ENCODE measurements at places on chromosomes 12 and 14.
A peak's percentile ranks its signal among the peaks of the same experiment; 100 is the strongest.

DNA sequence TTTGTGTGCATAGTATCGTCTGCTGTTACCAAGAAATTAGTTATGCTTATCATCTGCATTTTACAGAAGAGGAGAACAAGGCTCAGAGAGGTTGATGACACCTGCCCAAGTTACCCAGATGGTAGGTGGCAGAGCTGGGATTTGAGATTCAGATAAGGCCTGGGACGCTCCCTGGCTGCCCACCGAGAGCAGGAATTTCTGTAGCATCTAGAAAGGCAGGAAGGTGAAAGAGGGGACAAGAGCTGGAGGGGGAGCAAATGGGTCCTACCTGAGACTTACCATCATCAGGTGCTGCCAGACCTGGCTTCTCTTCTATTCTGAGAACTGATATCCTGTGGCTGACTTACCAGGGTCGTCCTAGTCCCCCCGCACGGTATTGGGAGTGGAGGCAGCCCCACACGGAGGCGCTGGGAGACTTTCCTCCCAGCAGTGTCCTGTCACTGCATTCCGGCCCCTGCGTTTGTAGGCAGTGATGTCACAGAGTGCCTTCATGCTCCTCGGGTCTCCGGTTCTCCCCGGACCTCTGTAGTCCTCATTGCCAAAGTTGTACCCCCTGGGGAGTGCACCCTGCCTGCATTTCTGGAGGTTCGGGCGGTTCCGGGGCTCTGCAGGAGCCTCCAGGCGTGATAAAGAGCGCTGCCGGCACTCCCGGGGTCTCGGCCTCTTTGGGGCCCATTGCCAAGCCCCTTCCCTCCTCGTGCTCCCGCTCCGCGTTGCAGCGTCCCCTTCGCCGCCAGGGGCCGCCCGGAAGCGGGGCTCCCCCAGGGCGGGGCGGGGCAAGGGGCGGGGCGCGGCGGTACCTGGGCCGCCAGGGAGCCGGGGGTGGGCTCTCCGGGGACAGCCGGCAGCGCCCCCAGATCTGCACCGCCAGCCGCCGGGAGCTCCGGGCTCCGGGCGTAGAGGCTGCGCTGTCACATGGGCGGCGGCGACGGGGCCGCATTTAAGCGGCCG lies at the start of gene CABP1:
Gene CABP1, plus strand, starts transcription at position 856 of the 951 bp plus-strand sequence. Its CDS starts 60 bp downstream, at position 916.
- peaks cover 40% of the 10 kb centered on the region for H3K27me3 ChIP-seq
- H3K4me1 ChIP-seq = peaks cover 6% of the 10 kb centered on the region
- peak within 1 kb of the TSS; percentile 57 for H3K4me3 ChIP-seq
- DNase-seq = peak; percentile 60
- H3K36me3 ChIP-seq = no peaks in the 10 kb centered on the region

GRCh38 chr12:64042911-64043310 lies 179.2 kb downstream of the KICS2 start:
- no peak for DNase-seq
- no peak overlapping the region for H3K27ac ChIP-seq
- H3K36me3 ChIP-seq = no peaks in the 10 kb centered on the region
- H3K4me1 ChIP-seq = no peaks in the 10 kb centered on the region

DNA sequence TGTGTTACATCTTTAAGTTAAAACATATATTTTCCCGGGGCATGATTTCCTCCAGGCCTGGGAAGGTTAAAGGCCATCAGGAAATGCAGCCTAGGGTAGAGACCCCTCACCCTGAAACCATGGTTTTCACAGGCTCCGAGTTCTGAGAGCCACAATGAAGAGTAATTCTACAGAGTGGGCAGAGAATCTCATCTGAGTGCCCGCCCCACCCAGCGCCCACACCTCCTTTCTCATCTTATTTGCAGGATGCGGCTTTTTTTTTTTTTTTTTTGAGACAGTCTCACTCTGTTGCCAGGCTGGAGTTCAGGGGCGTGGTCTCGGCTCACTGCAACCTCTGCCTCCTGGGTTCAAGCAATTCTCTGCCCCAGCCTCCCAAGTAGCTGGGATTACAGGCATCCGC lies 170.7 kb downstream of the FOXN3 start:
- no peak overlapping the region for H3K27ac ChIP-seq
- H3K36me3 ChIP-seq = peaks cover 4% of the 10 kb centered on the region
- DNase-seq = no peak
- no peaks in the 10 kb centered on the region for H3K27me3 ChIP-seq

- no peaks in the 10 kb centered on the region for H3K36me3 ChIP-seq
- no peak for DNase-seq
- no peaks in the 10 kb centered on the region for H3K4me1 ChIP-seq
- no peaks in the 10 kb centered on the region for H3K27me3 ChIP-seq
- no peak overlapping the region for H3K4me3 ChIP-seq
- no peak overlapping the region for H3K27ac ChIP-seq
Measured at GRCh38 chr14:85165094-85165493, 364.9 kb upstream of the FLRT2 start.

- H3K4me1 ChIP-seq = no peaks in the 10 kb centered on the region
- no peaks in the 10 kb centered on the region for H3K27me3 ChIP-seq
- no peak overlapping the region for H3K4me3 ChIP-seq
- H3K27ac ChIP-seq = no peak overlapping the region
- no peak for DNase-seq
- peaks cover 2% of the 10 kb centered on the region for H3K36me3 ChIP-seq
Measured at GRCh38 chr14:55715889-55716288, 135.9 kb downstream of the KTN1 start.

DNA sequence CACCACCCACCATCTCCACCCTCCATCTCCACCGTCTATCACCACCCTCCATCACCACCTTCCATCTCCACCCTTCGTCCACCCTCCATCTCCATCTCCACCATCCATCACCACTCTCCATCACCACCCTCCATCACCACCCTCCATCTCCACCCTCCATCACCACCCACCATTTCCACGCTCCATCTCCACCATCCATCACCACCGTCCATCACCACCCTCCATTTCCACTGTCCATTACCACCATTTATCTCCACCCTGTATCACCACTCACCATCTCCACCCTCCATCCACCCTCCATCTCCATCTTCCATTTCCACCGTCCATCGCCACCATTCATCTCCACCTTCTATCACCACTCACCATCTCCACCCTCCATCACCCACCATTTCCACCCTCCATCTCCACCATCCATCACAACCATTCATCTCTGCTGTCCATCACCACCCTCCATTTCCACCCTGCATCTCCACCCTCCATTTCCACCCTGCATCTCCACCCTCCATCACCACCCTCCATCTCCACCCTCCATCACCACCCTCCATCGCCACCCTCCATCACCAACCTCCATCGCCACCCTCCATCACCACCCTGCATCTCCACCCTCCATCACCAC lies 6.1 kb upstream of the CEP170B start:
- no peaks in the 10 kb centered on the region for H3K36me3 ChIP-seq
- H3K4me3 ChIP-seq = no peak overlapping the region
- no peaks in the 10 kb centered on the region for H3K4me1 ChIP-seq
- no peaks in the 10 kb centered on the region for H3K27me3 ChIP-seq

DNA sequence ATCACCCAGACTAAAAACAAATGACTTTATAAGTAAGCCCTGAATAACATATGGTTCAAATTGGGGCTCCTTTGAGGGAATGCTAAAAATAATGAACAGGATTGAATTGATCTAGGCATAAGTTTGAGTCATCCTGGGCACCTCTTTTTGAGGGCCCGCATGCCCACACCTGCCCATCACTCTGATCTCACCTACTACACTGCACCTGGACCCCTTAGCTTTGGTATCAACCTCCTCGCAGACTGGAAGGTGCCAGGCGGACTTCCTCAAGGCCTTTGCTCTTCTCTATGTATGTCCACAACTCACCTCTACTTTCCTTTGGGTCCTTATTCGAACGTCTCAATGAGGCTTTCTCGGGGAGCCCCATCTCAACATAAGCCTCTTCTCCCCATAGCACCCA lies 17.2 kb downstream of the NTN4 start:
- peaks cover 4% of the 10 kb centered on the region for H3K36me3 ChIP-seq
- H3K4me1 ChIP-seq = no peaks in the 10 kb centered on the region
- peaks cover 22% of the 10 kb centered on the region for H3K27me3 ChIP-seq
- no peak overlapping the region for H3K4me3 ChIP-seq
- no peak overlapping the region for H3K27ac ChIP-seq
- DNase-seq = no peak
